ENCODE measurements at places on chromosomes 2 and 18.

DNA sequence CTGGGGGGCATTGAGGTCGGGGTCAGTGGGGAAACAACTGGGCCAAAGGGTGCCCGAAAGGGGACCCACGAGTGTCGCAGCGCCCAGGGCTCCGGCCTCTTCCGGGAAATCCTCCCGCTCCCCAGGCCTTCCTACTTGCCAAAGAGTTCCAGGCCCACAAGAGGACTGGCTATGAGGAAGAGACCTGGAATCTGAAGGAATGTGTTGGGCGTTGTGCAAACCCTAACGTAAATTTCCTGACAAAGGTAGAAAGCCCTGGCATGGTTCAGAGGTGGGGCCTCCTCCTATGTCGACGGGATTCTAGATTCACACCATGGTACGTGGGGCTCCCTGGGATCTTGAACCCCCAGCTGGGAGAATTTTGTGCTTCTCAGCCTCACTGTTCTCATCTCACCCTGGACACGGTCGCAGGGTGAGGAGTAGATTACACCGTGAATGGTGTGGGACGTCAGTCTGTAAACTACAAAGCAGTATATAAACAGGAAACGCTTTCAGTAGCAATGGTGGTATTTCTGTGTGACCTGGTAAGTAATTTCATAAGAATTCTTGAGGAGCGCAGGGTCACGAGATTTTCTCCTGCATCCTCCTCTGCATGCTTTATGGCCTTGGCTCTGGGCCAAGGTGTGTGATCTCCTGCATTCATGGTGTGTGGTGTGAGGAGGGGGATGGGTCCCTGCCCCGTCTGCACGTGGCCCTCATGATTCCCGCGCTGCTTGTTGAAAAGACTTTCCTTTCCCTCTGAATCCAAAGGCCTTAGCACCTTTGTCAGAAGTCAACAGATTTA is 868 bp downstream of the HSBP1L1 start:
- peak; percentile 90 for DNase-seq

GRCh38 chr2:157155992-157156391 is 101.5 kb upstream of the GALNT5 start:
- DNase-seq: peak; percentile 17

DNA sequence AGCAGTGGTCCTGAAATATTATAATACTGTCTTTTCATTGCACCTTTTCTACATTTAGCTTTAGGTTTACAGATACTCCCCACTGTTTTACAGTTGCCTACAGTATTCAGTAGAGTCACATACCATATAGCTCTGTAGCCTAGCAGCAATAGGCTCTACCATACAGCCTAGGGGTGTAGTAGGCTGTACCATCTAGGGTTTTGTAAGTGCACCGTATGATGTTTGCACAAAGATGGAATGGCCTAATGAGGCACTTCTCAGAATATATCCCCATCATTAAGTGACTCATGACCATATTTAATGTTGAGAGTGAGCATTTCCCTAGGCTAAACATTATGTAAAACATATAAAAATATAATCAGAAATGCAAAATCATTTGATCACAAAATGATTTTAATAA is 511.3 kb upstream of the RAB12 start:
- DNase-seq: no peak

- DNase-seq: no peak
Measured at GRCh38 chr2:241873803-241874110, 4.2 kb downstream of the RTP5 start.

GRCh38 chr2:233674314-233674713 is 2.6 kb downstream of the UGT1A9 start:
- no peak for DNase-seq

- no peak for DNase-seq
Measured at GRCh38 chr18:36126668-36127067, 2.5 kb downstream of the SLC39A6 start.

DNA sequence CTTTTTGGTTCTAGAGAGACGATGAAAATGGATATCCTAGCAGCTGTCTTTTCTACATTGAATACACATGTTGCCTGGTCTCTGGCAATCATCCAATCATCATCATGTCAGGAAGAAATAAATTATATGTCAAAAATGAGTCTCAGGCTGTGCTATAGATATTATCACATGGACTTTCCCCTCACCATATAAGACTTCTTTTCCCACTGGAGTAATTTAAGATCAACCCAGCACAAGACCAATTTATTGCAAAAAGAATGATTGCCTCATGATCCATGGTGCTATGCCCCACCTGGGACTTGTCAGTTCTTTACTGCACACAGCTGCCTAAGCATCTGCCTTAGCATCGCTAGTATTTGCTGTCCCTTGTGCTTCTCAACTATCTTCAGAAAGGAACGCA is 783.7 kb upstream of the TMEFF2 start:
- no peak for DNase-seq

Data from amniotic epithelial cell (primary cell).